ENCODE measurements at places on chromosomes 3 and 15.

DNA sequence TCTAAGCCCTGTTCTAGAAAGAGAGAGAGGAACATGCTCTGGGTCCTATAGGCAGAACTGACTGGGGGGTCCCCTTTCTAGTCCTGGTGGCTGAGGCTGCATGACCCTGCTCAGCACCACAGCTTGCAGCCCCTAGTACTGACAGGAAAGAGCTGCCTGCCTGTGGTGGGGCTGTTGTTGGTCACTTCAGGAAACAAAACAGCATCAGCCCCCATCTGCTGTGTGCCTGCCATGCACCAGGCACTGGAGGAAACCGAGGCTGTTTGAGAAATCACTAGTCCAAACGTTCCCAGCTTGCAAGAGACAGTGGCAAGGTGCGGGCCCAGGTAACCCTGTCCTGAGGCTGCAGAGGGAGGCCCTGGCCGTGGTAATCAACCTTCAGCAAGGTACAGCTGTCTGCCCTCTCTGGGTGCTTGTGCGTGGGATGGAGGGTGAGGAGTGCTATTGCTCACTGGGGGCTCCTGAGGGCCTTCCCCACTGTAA, 90.6 kb downstream of the IQSEC1 start:
- no peaks in the 10 kb centered on the region for H3K27me3 ChIP-seq
- H3K27ac ChIP-seq: no peak overlapping the region
- no peak overlapping the region for H3K4me3 ChIP-seq
- no peak for DNase-seq
- H3K36me3 ChIP-seq: no peaks in the 10 kb centered on the region

DNA sequence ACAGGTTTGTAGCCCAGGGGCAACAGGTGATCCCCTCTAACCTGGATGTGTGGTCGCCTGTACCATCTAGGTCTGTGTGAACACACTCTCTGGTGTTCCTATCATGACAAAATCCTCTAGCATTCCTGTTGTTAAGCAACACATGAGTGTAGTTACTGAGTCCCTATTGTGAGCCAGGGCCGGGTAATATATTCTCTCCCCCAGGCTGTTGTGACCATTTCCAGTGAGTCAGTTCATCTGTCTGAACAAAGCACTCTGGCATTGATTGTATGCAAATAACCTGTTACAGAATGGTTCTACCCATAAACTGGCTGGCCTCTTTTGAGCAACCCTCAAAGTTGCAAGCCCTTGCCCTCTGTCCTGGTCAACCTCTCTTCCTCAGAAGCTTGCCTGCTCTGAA, 2.6 kb upstream of the FLNB start:
- peaks cover 23% of the 10 kb centered on the region for H3K36me3 ChIP-seq
- no peaks in the 10 kb centered on the region for H3K27me3 ChIP-seq
- DNase-seq: no peak
- no peak overlapping the region for H3K4me3 ChIP-seq

DNA sequence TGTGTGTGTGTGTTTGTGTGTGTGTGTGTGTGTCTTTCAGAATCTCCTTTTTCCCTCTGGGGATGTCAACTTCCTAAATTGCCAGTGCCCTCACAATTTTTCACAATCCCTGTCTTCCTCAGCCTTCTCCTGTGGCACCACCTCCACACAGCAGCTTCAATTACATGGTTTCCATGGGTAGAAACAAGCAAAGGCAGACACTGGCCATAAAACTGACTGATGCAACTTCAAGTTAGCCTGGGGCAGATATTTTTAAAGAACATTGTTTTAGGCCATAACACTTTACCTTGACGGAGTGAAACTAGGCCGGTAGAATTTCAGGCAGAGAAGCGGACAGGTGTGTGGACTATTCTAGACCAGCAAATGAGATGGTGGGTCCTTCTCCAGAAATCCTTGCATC, 405.8 kb upstream of the SUCLG2 start:
- no peaks in the 10 kb centered on the region for H3K27me3 ChIP-seq
- no peak for DNase-seq
- H3K36me3 ChIP-seq: no peaks in the 10 kb centered on the region
- H3K4me1 ChIP-seq: no peaks in the 10 kb centered on the region
- no peak overlapping the region for H3K27ac ChIP-seq
- H3K4me3 ChIP-seq: no peak overlapping the region

DNA sequence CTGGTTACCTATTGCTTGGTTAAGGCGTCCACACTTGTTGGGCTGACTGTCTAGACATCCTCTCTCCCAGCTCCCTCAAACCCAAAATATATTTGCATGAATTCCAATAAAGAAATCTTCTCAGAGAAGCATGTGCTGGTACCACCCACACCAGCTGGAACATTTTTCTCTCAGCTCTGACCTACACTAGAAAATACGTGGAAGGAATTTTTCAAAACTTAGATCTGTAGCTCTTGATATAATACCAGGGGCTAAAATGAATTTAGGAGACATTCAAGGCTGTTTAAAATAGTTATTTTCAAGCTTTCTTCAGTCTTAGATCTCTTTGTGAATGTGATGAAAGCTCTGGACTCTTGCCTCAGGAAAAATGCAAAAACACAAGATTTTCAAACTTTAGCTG, 590.4 kb downstream of the PDCD6IP start:
- no peaks in the 10 kb centered on the region for H3K36me3 ChIP-seq
- H3K4me3 ChIP-seq: no peak overlapping the region

- H3K4me1 ChIP-seq: no peaks in the 10 kb centered on the region
- no peak for DNase-seq
- no peak overlapping the region for H3K27ac ChIP-seq
- H3K36me3 ChIP-seq: peaks cover 18% of the 10 kb centered on the region
- no peak overlapping the region for H3K4me3 ChIP-seq
These were observed 113.7 kb downstream of the LRIG1 start for GRCh38 chr3:66386925-66387650.

DNA sequence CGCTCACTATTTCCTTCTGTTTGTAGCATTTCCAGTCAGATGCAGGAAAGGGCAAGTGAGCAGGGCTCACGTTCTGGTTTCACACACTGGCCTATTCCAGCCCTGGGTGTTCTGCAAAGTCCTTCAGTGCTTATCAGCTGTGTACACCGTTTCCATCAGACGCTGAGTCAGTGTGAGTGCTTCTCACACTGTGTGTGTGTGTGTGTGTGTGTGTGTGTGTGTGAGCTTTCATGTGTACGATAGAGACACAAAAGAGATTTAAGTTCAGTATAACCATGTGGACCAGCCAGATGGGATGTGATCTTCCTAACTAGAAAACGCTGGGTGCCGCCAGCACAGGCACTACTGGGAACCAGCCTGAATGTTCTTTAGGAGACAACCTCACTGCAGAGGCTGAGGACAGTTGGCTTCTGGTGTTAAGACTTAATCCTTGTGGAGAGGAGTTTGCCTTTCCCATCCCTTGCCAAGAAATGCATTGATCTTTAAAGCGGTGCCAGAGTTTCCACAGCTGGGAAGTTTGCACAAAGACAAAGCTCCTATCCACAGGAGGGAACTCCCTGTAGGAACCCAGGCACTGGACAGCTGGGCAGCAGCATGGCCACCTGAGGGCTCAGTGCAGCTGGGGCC, 3.9 kb upstream of the CHSY1 start:
- H3K27ac ChIP-seq: no peak overlapping the region
- no peaks in the 10 kb centered on the region for H3K36me3 ChIP-seq
- no peaks in the 10 kb centered on the region for H3K4me1 ChIP-seq
- DNase-seq: no peak
- no peaks in the 10 kb centered on the region for H3K27me3 ChIP-seq
- no peak overlapping the region for H3K4me3 ChIP-seq

DNA sequence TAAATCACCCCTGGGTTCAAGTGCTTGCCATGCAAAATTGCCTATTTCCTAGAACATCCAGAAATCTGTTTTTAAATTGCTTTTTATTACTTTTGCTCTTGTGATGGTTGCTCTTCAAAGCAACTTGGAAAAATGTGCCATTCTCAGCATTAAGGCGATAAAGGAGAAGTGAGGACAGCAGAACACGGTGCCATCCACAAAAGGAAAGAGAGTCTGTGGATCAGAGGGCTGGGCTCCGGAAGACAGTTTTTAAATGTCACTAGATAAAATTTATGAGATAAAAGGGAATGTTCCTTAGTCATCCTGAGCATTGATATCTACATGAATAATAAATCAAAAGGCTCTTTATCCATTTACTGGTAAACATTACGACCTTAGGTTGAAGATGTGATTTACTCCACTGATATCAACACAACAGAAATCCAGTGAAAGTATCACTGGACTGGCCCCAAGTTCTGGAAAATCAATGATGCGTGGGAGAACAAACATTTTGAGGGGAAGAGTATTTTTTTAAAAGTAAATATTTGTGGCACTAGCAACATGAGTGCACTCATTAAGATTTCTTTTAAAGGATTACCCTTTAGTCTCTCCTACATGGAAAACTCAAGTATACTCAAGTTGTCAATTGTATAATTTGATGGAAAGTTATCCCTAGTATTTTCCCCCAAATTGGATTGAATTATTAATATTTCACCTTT, 554.7 kb downstream of the FHIT start:
- H3K36me3 ChIP-seq: no peaks in the 10 kb centered on the region
- H3K27ac ChIP-seq: no peak overlapping the region
- no peak overlapping the region for H3K4me3 ChIP-seq
- no peaks in the 10 kb centered on the region for H3K4me1 ChIP-seq
- DNase-seq: no peak
- H3K27me3 ChIP-seq: no peaks in the 10 kb centered on the region

DNA sequence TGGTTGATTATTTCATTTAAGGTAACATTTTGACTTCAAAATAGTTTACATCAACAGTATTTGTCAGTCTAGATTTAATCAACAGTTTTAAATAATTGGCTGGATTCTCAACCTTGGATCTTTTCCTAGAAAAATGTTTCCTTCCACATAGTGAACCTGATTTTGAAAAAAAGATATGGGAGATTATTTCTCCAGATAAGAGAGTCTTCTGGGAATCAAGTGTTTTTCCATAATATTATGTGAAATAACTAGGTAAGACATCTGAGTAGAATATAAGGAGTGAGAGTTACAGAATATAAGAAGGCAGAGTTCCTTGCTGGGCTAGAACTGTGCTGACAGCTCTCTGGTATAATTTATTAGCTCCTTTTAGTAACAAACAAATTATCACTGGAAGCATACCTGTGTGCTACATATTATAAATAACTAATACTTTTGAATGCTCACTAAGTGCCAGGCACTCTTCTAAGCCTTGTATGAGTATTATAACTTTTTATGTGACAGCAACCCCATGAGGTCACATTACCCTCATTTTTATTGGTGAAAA, 18.8 kb upstream of the TNFSF10 start:
- no peaks in the 10 kb centered on the region for H3K36me3 ChIP-seq
- no peaks in the 10 kb centered on the region for H3K27me3 ChIP-seq
- peak overlapping the region; percentile 79 for H3K27ac ChIP-seq
- no peak overlapping the region for H3K4me3 ChIP-seq

- no peaks in the 10 kb centered on the region for H3K27me3 ChIP-seq
- no peak overlapping the region for H3K4me3 ChIP-seq
- no peaks in the 10 kb centered on the region for H3K4me1 ChIP-seq
- no peak for DNase-seq
These were observed 33.0 kb downstream of the HSPBAP1 start for GRCh38 chr3:122760453-122761271.

DNA sequence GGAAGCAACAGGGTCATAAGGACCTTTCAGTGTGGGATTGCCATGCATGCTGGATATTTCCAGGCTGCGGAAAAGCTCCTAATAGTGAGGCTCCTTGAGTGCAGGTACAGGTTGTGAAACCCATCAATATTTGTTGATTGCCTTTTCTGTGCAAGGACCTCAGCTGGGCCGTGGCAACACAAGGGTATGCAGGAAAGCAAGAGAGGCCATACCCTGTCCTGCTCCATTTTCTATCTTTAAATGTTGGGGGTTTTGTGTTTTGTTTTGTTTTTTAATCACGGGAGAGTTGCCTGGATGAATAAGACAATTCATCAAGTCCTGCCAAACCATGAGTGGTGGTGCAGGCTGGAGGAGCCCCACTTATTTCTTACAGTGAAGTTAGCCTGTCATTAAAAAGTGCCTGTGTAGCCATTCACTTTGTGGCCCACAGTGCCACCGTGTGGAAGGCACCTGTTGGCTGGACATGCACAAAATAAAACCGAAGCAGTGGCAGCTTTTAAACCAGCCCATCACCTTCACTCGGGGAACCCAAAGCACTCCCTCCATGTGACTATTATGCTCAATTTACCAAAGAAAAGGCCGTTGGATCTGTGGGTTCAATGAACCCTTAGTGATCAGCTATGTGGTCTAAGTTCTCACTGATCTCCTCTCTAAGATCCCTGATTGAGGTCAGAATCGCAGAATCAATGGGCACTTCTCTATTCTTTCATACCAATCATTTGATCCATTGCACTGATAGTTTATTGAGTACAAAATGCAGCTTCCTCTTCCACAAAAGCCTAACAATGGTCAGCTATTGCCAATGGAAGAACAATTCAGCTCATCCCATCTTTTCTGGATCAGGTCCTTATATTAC, 42.2 kb downstream of the CLDN18 start:
- no peak for DNase-seq
- no peaks in the 10 kb centered on the region for H3K4me1 ChIP-seq
- H3K4me3 ChIP-seq: no peak overlapping the region
- no peak overlapping the region for H3K27ac ChIP-seq
- no peaks in the 10 kb centered on the region for H3K27me3 ChIP-seq

DNA sequence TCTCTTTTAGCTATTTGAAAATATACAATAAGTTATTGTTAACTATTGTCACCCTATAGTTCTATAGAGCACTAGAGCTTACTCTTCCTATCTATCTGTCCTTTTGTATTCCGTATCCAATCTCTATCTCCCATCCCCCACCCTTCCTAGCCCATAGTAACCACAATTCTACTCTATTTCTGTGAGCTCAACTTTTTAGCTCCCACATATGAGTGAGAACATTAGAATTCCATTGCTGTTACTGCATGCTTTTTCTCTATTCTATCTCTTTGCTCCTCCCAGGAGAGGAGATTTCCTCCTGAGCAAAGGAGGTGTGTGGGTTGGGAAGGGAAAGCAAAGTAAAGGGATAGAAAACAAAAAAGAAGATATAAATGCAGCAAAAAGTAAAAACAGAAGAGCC, 105.6 kb upstream of the SLC4A7 start:
- no peaks in the 10 kb centered on the region for H3K27me3 ChIP-seq
- H3K36me3 ChIP-seq: no peaks in the 10 kb centered on the region

DNA sequence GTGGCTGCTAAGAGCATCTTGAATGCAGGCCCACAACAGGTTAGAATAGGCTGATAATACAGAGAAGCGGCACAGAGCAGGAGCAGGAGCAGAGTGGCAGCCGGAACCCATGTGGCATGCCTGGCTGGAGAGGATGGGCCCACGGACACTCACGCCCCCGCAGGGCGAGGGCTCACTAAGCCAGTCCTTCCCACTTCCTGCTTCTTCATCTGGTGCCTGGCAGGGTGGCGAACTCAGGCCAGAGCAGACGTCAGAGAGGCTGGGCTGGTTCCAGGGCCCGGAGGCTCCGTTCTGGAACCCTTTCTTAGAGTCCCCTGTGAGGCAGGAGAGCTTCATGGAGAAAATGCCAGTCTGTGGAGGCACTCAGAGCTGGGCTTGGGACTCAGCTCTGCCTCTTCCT, 195.1 kb downstream of the NTRK3 start:
- H3K4me1 ChIP-seq: no peaks in the 10 kb centered on the region
- no peak overlapping the region for H3K27ac ChIP-seq
- no peak for DNase-seq
- H3K4me3 ChIP-seq: no peak overlapping the region
- H3K27me3 ChIP-seq: no peaks in the 10 kb centered on the region
- H3K36me3 ChIP-seq: no peaks in the 10 kb centered on the region
